ENCODE measurements at places on chromosomes 1 and 21. TPM values are rescaled to one million over a fixed set of nuclear protein-coding genes. Genes with fewer than 3 reads are reported as not detected.

The TMEM269 gene
- total RNA-seq: not detected

The OR6K3 gene
- not detected for total RNA-seq

The KRTAP13-2 gene
- not detected for total RNA-seq

The EFNA3 gene
- not detected for total RNA-seq

The CYP4B1 gene
- 578 TPM for total RNA-seq

Measured in tibial nerve (tissue), 4 donors.